ENCODE measurements at places on chromosomes 5 and 9. TPM values are rescaled to one million over a fixed set of nuclear protein-coding genes. Genes with fewer than 3 reads are reported as not detected.

GRCh38 chr9:112884101-112884500 is 6.6 kb downstream of the SLC46A2 start:
- no peak for DNase-seq

GRCh38 chr5:6041977-6042550 is 336.3 kb downstream of the MED10 start:
- no peak for DNase-seq

DNA sequence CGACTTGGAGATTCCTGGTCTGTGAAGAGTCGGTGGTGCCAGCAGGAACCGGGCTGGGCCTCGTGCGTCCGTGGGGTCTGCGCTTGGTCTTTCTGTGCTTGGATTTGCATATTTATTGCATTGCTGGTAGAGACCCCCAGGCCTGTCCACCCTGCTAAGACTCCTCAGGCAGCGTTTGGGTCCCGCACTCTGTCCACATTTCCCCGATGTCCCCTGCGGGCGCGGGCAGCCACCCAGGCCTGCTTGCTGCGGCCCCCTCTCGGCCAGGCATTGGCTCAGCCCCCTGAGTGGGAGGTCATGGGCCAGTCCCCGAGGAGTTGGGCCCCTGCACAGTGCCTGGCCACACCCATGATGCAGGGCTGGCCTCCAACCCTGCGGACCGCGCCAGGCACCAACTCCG is 27.4 kb upstream of the CTNND2 start:
- no peak for DNase-seq

DNA sequence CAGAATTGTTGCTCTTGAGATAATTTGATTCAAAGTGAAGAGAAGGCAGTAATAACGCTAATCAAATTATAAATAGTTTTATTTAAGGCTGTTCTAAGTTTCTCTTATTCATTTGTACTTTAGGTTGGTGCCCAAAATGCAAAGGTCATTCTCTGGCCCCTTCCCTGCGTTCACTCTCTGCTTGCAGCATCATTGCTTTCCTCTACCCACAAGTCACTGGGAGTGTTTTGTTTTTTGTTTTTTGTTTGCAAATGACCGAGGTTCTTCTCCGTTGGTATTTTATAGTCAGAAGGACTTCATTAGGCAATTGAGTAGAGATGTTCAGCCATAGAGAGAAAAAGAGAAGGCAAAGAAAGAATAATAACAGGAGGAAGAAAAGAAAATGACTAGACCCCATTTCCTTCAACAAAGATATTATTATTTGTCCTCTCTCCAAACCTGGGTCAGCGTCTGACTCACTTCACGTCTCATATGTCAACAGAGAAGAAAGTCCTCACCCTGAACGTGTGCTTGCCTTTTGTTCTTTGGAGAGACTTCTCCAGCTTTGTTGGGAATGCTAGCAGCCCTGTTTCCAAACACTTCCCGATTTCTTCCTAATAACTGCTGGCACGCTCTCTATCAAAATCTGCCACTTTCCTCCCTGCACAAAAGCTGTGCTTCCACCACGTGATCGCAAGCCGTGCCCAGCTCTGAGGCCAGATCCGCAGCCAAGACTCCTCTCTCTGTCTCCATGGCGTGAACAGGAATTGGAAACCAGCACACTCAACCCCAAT is 119.8 kb downstream of the EBF1 start:
- DNase-seq, result peak; percentile 86

PARP8 gene
- polyA plus RNA-seq, result 12.5 TPM

HMCN2 gene
- polyA plus RNA-seq, result 2.8 TPM

- DNase-seq, result no peak
These were observed 259.3 kb downstream of the TUSC1 start for GRCh38 chr9:25418974-25419373.

ALG2 gene
- 22.5 TPM for polyA plus RNA-seq

GRCh38 chr9:68708513-68708912 is 3.5 kb downstream of the PIP5K1B start:
- DNase-seq, result no peak

OR1J2 gene
- not detected for polyA plus RNA-seq

FBN2 gene
- 148 TPM for polyA plus RNA-seq

- DNase-seq, result no peak
These were observed 242.9 kb downstream of the FANCC start for GRCh38 chr9:95074632-95075031.

DNA sequence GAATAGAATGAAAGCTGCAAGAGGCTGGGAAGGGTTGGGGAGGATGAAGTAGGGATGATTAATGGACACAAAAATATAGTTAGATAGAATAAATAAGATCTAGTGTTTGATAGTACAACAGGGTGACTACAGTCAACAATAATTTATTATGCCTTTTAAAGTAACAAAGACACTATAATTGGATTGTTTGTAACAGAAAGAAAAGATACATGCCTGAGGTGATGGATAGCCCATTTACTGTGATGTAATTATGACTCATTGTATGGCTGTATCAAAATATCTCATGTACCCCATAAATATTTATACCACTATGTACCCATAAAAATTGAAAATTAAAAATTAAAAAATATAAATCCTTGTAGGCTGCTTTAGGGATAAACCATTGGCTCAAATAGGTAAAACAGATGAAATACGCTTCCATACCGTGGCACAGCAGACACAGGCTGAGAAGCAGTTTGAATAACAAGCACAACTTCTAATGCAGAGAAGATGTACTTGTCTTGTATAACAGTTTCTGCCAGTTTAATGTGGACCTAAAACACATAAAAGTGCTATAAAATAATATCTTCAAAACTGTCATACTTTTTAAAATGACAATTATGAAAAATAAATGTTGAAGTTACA is 34.9 kb downstream of the APBA1 start:
- DNase-seq, result no peak
